AG08396 (cell line): ENCODE measurements at places on chromosomes 3 and 15.
A peak's percentile ranks its signal among the peaks of the same experiment; 100 is the strongest.

DNA sequence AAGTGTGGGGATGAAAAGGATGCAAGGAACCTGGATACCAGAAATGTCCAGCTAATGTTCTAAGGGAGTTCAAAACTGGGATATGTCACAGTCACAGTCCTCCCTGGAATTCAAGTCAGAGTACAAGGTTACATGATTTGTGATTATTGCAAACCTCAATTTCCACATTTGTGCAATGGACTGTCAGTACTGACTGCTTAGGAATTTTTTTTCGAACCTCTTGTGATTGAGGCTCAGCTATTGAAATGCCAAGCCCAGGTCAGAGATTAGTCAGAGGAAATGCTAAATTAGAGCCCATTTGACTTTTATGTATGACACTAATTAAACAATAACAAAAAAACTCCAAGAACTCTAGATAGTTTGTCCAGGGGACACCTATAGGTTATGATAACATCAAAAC is 210.2 kb downstream of the THSD4 start:
- DNase-seq = no peak

GRCh38 chr3:73327052-73327451 is 265.6 kb downstream of the EBLN2 start:
- DNase-seq = no peak

GRCh38 chr3:79297245-79297960 is 470.4 kb downstream of the ROBO1 start:
- DNase-seq = peak; percentile 75

- no peak for DNase-seq
Measured at GRCh38 chr15:31081056-31081455, 20.5 kb downstream of the TRPM1 start.

DNA sequence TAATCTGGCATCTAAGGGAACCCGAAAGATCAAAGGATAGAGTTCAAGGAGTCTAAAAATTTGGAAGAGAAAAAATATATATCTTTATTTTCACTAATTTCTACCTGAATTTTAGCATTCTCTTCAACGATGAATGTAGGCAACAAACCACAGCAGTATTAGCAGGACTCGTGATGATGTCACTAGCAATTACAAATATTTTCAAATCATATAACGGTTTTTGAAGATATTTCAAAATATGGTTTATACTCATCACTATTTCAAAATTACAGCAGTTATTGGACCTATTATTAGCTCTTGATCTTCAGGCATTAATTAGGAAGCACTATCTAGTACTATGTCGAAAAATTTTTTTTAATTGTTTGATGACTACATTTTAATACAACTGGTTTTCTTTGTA is 27.0 kb upstream of the ANKDD1A start:
- DNase-seq = no peak

- DNase-seq = no peak
Measured at GRCh38 chr3:55367384-55367783, 119.7 kb downstream of the WNT5A start.

DNA sequence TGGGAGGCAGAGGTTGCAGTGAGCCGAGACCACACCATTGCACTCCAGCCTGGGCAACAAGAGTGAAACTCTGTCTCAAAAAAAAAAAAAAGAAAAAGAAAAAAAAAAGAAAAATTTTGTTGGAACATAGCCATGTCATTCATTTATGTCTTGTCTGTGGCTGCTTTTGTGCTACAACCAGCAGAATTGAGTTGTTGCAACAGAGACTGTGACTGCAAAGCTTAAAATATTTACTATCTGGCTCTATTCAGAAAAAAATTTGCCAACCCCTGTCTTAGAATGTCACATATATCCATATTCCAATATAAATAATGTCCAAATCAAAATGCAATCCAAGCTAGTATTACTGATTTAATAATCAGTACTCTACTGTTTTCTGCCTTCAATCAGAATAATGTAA is 25.1 kb downstream of the CD80 start:
- no peak for DNase-seq

DNA sequence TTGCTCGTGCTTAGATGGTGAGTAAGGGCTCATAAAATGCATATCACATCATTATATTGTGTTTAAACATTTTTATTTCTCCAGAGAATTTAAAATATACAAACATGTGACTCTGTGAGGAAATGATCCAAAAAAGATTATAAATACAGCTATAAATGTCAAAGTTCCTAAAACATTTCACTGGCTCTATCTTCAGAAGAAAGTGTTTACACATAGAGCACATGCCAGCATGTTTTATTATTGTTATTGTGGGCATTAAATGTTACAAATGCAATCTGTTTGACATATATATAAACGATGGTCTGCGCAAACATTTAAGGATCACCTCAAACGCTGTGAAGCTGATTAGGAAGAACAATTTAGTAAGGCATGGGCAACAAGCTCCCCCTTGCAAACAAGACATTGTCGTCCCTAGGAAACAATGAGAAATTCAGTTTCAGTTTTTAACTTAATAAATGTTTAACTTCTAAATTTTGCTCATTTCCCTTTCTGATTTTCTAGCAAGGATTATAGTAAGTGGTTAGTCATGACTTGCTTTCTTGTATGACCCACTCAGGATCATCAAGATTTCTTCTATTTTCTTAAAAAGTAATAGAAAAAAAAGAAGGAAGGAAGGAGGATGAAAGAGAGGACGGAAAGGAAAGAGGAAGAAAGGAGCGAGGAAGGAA is 207.5 kb downstream of the SATB1 start:
- no peak for DNase-seq

DNA sequence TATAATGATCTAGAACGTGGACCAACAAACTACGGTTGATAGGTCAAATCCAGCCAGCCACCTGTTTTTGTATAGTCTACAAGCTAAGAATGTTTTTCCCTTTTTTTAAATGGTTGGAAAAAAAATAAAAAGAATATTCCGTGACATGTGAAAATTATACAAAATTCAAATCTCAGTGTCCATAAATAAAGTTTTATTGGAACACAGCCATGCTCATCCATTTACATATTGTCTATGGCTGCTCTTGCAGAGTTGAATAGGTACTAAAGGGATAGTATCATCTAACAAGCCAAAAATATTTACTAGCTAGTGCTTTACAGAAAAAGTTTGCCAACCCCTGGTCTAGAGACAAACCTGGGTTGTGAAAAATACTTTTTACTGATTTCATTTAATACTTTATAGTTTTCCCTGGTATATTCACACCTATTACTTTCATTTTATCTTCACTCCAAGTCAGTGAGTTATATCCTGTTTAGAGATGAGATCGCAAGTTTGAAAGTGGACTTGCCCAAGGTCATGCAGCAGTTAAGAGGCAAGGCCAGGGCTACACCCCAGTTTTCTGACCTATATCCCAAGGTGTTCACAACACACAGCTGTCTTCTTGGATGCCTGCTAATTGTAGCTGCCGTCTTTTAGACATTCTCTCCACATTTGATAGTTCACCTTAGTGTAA is 58.4 kb downstream of the IGF2BP2 start:
- no peak for DNase-seq

DNA sequence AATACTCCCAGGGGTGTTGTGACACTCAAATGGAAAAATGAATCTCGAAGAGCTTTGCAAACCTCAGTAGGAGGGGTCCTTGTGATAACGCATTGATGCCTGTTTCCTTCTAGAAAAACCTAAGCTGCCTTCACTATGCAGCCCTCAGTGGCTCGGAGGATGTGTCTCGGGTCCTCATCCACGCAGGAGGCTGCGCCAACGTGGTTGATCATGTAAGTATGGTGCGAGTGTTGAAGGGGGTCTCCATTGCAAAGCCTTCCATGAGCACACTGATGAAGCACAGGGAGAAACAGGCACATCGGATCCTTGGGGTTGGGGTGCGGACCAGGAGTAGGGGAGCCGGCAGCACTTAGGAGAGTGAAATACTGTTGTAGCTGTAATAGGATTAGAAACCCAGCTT is 22.3 kb downstream of the ANKDD1A start:
- no peak for DNase-seq

DNA sequence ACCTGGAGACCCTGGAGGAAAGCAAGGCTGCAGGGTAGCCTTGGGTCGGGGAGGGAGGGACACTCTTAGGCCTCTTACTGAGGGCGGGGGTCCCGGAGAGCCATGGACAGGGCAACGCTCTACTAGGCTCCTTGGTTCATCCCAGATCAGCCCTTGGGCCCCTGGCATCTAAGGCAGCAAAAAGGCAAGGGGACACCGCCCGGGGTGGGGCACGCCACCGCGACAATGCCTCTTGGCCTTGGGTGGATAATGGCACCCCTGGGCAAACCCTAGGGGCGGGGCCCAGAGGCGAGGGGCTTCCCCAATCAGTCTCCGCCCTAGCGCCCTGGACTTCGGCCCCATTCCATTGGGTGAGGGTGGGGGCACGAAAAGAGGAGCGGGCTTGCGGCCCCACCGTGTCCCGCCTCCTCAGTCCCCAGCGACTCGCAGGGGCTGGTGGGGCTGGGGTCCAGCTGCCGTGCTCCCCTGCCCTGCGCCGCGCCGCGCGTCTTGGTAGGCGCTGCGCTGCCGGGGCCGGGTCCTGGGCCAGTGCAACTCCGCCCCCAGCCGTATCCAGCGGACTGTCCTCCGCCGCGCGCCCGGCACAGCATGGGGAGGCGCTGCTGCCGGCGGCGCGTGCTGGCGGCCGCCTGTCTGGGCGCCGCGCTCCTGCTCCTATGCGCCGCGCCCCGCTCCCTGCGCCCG is at the start of gene CHST13:
Gene CHST13, plus strand, starts transcription at position 411 of the 684 bp plus-strand sequence. Its CDS starts 178 bp downstream, at position 589.
- peak; percentile 76 for DNase-seq

- peak; percentile 58 for DNase-seq
Measured at GRCh38 chr15:70466895-70467529, 296.3 kb downstream of the UACA start.

- no peak for DNase-seq
Measured at GRCh38 chr3:197227780-197228574, 70.4 kb downstream of the DLG1 start.

GRCh38 chr3:28042707-28043106 is 198.7 kb upstream of the CMC1 start:
- DNase-seq = no peak

GRCh38 chr3:45910892-45911291 is 24.5 kb downstream of the CCR9 start:
- DNase-seq = no peak

DNA sequence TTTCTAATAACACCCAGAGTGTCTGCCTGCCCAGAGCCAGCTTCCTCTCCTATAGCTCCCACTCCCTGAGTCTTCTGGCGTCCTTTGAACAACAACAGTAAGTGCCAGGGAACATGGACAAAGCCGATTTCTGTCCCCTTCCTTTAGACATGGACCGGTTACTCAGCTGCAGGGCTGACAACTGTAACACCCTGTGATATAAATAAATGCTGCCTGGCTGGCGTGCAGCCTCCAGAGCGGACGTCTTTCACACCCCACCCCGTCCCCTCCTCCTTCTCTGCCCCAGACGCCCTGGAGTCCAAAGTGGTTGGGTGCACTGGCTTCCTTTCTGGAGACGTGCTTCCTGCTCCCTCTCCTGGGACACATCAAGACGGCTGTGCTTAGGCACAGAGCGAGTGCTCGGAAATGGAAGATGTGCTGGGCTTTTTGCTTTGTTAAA is 281.9 kb upstream of the LRRFIP2 start:
- no peak for DNase-seq

DNA sequence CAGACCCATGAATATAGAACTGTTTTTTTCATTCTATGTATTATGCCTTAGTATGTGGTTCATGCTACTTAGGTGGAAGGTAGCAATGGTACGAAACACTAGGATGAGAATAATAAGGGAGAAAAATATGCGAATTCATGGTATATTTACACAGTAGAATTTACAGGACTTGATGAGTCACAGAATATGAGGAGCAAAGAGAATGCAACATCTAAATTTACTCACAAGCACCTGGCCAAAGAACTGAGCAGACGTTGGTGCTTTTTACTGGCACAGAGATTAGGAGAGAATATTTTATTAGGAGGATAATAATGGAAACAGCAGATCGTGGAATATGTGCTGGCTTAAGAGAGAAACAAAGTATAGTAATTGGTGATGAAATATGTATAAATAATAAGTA is 785.4 kb upstream of the ROBO1 start:
- no peak for DNase-seq

- no peak for DNase-seq
Measured at GRCh38 chr3:107543666-107544065, 20.9 kb downstream of the BBX start.

DNA sequence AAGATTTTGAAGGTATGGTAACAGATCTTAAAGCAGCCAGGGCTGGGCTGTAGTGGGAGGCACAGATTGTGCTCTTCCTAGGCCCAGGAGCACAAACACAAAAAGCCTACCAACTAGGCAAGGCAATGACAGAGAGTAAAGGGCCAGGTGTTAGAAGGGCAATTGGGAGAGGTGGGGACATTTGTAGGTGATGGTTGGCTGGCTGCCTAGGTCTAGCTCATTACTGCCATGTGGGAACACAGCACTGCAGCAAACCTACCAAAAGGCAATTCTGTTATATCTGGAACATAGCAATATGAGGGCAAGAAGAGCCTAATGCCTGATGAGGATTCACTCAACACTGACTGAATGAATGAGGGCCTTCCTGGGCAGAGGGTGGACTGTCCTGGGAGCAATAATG is 30.4 kb downstream of the ARHGEF3 start:
- DNase-seq = no peak

GRCh38 chr3:50373146-50374051 is 14.1 kb upstream of the TMEM115 start:
- no peak for DNase-seq

DNA sequence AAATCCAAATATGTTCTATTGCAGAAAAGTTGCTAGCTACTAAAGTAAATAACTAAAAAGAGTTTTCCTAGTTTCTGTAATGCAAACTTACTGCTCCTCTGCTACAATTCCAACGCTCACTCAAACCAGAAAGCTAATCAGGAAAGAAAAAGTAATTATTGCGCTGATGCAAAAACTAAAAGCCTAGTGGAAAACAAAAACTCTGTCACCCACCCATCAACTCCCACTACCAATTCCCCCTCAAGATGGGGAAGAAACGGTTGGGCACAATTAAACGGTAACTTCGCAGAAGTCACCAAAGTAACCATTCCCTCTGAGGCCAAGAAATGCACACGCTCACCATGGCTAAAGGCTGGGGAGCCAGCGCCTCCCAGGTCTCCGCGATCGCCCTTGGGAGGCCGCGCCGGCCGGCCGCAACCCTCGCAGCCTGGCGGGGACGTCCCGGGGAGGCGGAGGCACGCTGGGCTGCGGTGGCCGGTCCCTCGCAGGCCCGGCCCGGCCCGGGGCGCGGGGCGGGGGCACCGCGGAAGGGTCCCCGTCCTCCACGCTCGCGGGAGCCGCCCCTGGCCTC is 684 bp downstream of the SLTM start:
- peak; percentile 58 for DNase-seq
